CD8-positive, alpha-beta memory T cell (primary cell): ENCODE measurements at places on chromosomes 12 and 14. TPM values are rescaled to one million over a fixed set of nuclear protein-coding genes. Genes with fewer than 3 reads are reported as not detected.

DNA sequence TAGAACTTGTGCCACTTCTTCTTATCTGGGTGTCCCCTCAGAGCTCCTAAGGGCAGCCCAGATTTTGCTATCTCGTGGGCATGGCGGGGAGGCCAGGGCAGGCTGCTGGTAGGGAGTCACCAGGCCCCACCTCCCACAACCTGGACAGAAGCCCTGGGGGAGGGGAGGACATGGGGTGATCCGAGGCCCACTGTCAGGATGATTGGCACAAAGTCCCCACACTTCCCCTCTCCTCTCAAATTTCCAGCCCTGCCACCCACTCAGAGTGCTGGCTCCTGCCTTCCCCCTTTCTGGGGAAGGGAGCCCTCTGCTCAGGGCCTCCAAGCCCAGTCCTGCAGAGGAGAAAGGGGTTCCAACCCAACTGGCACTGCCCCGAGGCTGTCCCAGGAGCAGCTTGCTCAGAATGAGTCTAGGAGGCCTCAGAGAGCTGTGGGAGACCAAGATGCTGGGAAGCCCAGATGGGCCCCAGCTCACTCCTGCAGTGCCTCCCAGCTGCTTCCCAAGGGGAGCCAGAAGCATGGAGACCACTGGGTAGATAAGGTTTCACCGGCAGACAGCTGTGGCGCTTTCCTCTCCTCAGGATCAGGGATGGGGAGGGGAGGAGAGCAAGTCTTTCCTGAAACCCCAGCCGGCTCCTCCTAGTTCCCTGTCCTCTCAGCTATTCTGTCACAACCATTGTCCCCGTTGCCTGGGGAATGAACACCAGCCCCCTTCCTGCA is 82.8 kb downstream of the B4GALNT3 start:
- H3K27ac ChIP-seq, result no peak overlapping the region
- no peak for DNase-seq
- H3K27me3 ChIP-seq, result peaks cover 7% of the 10 kb centered on the region
- no peak overlapping the region for H3K4me3 ChIP-seq
- H3K4me1 ChIP-seq, result peaks cover 34% of the 10 kb centered on the region
- H3K36me3 ChIP-seq, result no peaks in the 10 kb centered on the region

Gene HOXC12
- not detected for total RNA-seq

DNA sequence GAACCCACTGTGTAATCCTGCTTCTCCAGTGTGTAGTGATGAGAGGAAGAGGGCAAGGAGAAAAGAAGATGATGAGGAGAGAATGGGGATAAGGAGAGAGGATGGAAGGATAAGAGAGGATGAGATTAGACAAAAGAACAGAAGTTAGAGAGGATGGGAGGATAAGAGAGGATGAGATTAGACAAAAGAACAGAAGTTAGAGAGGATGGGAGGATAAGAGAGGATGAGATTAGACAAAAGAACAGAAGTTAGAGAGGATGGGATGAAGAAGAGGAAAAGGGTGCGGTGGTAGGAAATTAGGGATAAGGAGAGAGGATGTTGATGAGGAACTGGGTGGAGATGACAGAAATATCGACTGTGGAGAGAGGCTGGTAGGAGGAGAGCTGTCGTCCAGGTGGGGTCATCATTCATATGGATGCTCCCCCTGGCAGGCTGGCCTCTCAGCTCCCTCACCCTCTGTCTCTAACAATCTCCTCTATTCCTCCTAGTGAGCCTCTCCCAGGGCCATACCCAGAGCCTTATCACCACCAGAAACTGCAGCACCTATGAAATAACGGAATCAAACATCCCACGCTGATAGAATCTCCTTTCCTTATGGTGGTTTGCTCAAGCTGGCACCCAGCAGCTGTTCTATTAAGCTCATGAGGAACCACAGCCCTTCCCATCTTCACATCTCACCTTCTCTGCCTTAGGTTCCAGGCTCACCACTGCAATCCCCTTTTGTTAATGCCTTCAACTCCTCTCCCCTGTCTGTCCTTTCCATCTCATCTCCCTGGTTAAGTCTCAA is 6.0 kb upstream of the CIROP start:
- DNase-seq, result no peak
- no peak overlapping the region for H3K27ac ChIP-seq
- no peaks in the 10 kb centered on the region for H3K36me3 ChIP-seq
- no peak overlapping the region for H3K4me3 ChIP-seq
- H3K4me1 ChIP-seq, result peaks cover 12% of the 10 kb centered on the region

DNA sequence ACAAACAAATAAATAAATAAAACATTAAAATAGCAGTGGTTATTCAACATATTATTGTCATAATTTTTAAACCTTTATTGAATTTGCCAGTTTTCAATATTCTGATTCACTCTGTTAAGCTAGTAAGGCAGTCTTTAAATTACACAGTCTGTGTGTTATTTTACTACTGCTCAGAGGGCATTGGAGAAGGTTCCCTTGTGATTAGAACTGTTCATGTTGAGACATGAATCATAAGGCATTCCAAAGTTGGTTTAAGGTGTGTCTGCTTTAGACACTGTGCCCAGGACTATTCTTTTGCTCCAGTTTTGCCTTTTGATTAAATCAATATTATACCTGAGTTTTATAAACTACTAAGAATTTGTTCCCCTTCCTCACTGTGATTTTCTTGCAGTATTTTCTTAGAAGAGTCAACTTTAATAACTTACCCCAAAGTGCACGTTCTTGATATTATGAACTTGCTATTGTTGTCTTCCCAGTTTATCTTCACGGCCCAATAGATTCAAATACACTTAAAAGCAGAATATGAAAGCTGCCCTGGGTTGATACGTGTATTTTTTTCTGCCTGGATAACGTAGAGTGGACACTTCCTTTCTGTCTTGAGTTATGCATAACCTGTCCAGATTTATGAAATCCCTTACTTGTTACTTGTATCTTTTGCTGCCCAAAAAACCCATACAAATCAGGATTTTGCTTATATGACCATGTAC is 105.3 kb upstream of the BCAT1 start:
- peaks cover 54% of the 10 kb centered on the region for H3K4me1 ChIP-seq
- no peaks in the 10 kb centered on the region for H3K27me3 ChIP-seq
- peak overlapping the region; percentile 65 for H3K4me3 ChIP-seq

- H3K4me3 ChIP-seq, result no peak overlapping the region
- no peaks in the 10 kb centered on the region for H3K36me3 ChIP-seq
- DNase-seq, result no peak
- no peaks in the 10 kb centered on the region for H3K4me1 ChIP-seq
- H3K27me3 ChIP-seq, result no peaks in the 10 kb centered on the region
Measured at GRCh38 chr12:3236345-3237187, 159.4 kb downstream of the TSPAN9 start.

Gene LGR5
- total RNA-seq, result not detected

Gene TMEM116
- total RNA-seq, result 13.7 TPM

- no peak overlapping the region for H3K27ac ChIP-seq
- H3K4me1 ChIP-seq, result no peaks in the 10 kb centered on the region
- no peaks in the 10 kb centered on the region for H3K27me3 ChIP-seq
Measured at GRCh38 chr12:104423273-104423672, 33.5 kb upstream of the CHST11 start.

DNA sequence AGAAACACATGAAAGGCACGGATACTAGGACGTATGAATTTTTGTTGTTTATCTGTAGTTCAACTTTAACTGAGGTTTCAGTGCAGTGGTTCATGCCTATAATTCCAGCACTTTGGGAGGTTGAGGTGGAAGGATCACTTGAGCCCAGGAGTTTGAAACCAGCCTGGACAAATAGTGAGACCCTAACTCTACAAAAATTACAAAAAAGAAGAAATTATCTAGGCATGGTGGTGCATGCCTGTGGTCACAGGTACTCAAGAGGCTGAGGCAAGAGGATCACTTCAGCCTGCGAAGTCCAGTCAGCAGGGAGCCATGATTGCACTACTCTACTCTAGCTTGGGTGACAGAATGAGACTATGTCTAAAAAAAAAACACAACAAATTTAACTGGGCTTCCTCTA is 8.0 kb downstream of the KRT6B start:
- H3K27ac ChIP-seq, result no peak overlapping the region
- no peaks in the 10 kb centered on the region for H3K4me1 ChIP-seq
- H3K4me3 ChIP-seq, result no peak overlapping the region
- H3K36me3 ChIP-seq, result no peaks in the 10 kb centered on the region

DNA sequence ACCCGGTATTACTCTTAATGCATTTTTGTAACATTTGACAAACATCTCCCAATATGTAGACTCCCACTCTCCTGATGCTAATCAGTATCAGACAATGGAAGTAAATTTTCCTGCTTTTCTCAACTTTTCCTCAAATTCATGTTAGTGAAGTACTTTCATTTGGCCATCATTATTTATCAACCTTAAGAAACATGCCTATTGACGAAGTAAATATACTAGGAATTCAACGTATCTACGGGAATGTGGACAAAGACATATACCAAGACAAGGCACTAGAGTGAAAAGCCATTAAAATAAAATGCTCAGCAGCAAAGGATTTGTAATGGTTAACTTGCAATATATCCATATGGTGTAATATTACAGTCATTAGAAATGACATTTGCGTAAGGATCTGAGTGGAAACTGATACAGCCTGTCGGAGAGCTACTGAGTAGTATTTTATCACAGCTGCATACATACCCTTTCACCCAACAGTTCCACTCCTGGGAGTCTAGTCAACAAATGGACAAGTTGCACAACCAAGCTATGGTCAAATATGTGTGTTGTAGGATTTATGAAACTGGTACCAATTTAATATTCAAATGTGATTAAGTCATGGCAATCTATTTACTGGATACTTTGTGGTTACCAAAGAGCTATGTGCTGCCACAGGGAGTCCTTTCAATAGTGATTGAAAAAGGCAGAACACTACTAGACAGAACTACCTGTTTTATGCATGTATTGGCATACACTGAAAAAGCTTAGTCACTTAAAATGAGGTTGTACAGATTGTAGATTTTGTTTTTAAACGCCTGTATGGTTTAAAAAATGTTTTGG is 26.5 kb downstream of the NUDT4 start:
- H3K36me3 ChIP-seq, result no peaks in the 10 kb centered on the region
- DNase-seq, result no peak
- no peak overlapping the region for H3K4me3 ChIP-seq
- no peak overlapping the region for H3K27ac ChIP-seq
- H3K27me3 ChIP-seq, result no peaks in the 10 kb centered on the region

GRCh38 chr12:21656905-21657325 is 727 bp downstream of the LDHB start:
- no peaks in the 10 kb centered on the region for H3K27me3 ChIP-seq
- peak overlapping the region; percentile 91 for H3K4me3 ChIP-seq
- H3K27ac ChIP-seq, result peak overlapping the region; percentile 78
- H3K36me3 ChIP-seq, result peaks cover 24% of the 10 kb centered on the region

DNA sequence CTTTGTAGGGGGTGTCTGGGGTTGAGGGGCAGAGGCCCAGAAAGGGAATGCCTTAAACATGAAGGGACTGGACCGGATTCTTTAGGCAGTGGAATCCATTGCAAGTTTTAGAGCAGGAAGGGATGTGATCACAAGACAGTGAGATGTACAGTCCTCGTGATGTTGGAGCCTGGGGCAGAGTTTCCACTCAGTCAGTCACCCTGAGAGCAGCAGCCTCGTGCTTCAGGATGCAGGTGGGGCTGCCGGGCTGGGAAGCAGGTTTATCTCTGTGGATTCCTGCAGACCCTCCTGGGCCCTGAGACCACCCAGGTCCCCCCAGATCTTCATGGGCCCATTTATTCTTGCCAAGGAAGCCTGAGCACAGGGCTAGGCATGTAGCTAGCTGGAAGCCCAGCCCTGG is 38.5 kb downstream of the RIN3 start:
- H3K4me1 ChIP-seq, result peaks cover 34% of the 10 kb centered on the region
- H3K27ac ChIP-seq, result no peak overlapping the region
- H3K4me3 ChIP-seq, result no peak overlapping the region
- no peaks in the 10 kb centered on the region for H3K36me3 ChIP-seq

- no peak overlapping the region for H3K27ac ChIP-seq
- H3K27me3 ChIP-seq, result no peaks in the 10 kb centered on the region
- no peaks in the 10 kb centered on the region for H3K4me1 ChIP-seq
- DNase-seq, result no peak
Measured at GRCh38 chr14:87386524-87386923, 606.5 kb downstream of the GALC start.

GRCh38 chr12:50825372-50825838 is 17.3 kb upstream of the TMPRSS12 start:
- peak; percentile 63 for DNase-seq
- no peaks in the 10 kb centered on the region for H3K27me3 ChIP-seq
- H3K4me3 ChIP-seq, result no peak overlapping the region
- no peaks in the 10 kb centered on the region for H3K4me1 ChIP-seq

GRCh38 chr12:13091832-13092231 is 11.6 kb downstream of the GSG1 start:
- H3K36me3 ChIP-seq, result no peaks in the 10 kb centered on the region
- no peaks in the 10 kb centered on the region for H3K4me1 ChIP-seq
- H3K27ac ChIP-seq, result no peak overlapping the region
- no peak for DNase-seq

DNA sequence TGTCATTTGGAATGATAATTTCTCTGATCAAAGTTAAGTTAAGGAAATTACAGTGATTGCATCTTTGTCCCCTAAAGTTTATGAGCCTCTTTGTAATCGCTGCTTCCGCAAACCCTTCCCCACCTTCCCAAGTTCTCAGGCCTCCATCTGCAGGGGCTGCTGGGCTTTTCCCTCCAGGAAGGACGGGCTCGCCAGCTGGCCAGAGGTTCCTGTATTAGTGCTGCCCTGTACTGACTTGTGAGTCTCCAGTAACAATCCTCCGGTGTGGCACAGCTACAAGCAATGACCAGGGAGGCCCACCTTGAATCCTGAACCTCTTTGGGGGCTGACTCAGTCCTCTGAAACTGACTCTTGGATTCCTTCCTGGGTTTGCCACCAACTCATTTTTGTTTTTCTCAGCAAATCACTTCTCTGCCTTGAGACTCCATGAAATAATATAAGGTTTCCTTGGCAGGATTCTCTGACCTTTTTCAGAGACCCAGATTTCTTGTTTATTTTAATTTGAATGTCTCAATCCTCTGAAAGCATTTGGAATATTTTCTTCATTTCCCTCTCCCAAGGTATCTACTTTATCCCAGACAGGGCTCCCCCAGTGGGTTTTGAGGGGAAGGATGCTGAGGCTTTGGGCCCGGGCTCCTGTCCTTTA is 398.6 kb downstream of the ZFP36L1 start:
- H3K27ac ChIP-seq, result no peak overlapping the region
- H3K36me3 ChIP-seq, result no peaks in the 10 kb centered on the region
- no peaks in the 10 kb centered on the region for H3K4me1 ChIP-seq
- DNase-seq, result no peak
- H3K27me3 ChIP-seq, result no peaks in the 10 kb centered on the region

Gene CORO1C
- total RNA-seq, result 49.1 TPM

DNA sequence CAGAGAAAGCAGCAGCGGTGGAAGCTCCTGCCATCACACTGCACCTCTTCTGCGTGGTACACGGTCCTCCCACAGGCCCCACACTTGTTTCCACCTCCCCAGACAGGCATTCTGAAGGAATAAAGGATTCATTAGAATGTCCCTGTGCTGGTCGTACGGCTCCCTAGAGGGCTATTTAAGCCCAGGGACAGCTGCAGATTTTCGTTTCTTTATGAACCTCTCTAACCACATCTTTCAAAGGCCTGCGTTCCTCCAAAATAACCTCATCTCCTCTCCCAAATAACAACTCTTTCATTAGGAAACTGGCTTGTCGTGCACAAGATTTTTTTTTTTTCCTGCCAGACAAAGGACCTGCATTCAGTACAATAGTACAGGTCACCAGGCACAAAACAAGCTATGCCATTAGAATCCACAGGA is 12.7 kb downstream of the CSRP2 start:
- no peak overlapping the region for H3K4me3 ChIP-seq
- no peaks in the 10 kb centered on the region for H3K36me3 ChIP-seq
- H3K4me1 ChIP-seq, result no peaks in the 10 kb centered on the region
- H3K27ac ChIP-seq, result no peak overlapping the region
- H3K27me3 ChIP-seq, result no peaks in the 10 kb centered on the region
